ENCODE measurements at places on chromosomes 5 and 9.

GRCh38 chr9:75432386-75432785, 344.1 kb downstream of the OSTF1 start:
- DNase-seq, result no peak

GRCh38 chr5:177334155-177334551, 17.3 kb downstream of the LMAN2 start:
- no peak for DNase-seq

DNA sequence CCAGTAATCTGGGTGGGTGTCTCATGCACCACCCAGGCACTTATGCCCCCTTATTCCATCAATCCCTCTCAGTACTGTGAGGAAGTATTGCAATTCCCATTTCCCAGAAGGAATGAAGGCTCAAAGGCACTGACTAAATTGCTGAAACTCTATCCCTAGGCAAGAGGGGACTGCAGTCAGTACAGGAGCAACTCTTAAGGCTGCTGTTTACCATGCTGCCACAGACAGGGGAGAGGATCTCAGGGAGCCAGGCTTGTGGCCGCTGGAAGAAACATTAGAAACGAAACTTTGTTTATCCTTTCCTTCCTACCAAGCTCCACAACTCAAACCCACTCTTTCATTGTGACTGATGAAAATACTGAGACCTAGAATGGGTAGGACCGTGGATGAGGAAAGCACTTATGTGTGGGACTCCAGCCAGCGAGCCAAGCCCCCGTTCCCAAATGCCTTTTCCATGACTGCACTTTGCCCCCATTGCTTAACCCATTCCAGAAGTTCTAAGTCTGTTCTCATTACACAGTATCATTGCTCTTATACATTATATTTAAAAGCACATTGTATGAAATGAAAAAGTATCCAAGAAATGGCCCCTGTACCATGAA, 54.3 kb downstream of the TLE1 start:
- DNase-seq, result no peak

DNA sequence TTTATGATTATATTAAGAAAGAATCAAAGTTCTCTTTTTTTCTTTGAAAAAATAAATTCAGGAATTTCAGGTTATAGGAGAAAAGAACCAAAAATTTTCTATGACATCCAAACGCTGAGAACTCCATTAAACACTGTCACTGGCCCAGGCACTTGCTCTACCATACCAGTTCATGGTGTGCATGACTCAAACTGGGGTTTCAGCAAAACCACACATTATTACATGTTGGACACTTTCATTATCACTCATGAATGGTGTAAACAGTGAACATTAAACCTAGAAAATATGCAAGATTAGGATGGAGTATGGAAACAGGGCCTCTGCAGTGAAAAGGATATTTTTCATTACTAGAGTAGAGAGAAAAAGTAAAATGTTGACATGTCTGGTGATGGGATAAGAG, 369.9 kb upstream of the FAM174A start:
- no peak for DNase-seq

DNA sequence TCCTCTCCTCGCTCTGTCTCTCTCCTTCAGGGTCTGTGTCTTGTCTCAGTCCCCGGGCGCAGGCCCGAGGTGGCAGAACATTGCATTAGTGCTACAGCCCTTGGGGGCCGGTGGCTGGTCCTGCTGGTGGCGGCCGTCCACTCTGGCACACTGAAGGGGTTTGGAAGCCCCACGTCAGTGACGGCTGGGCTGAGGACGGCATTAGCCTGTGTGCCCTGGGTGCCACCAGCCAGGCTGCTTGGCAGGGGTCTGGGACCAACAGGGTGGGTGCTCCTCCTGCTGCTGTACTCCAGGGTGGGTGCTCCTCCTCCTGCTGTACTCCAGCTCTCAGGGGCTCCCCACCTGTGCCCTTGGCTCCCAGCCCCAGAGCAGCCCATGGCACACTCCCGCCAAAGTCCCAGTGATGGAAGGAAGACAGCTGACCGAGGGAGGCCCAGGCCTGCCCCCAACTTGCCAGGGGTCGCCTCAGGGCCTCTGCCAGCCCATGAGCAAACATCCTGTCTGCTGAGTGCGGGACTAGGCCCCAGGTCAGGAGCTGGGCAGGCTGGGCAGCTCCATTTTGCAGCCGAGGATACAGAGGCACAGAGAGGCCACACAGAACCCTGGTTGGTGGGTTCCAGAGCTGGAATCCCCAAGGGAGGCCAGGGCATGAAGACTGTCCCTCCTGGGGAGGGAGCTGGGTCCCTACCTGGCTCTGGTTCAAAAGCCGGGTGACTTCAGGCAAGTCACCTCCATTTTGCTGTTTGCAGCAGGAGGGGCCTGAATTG, 27.3 kb downstream of the SARDH start:
- DNase-seq, result no peak

- no peak for DNase-seq
Observed at GRCh38 chr5:145937432-145938250, 1.3 kb downstream of the SH3RF2 start.

- no peak for DNase-seq
Observed at GRCh38 chr9:101625876-101626275, 31.1 kb upstream of the PPP3R2 start.

DNA sequence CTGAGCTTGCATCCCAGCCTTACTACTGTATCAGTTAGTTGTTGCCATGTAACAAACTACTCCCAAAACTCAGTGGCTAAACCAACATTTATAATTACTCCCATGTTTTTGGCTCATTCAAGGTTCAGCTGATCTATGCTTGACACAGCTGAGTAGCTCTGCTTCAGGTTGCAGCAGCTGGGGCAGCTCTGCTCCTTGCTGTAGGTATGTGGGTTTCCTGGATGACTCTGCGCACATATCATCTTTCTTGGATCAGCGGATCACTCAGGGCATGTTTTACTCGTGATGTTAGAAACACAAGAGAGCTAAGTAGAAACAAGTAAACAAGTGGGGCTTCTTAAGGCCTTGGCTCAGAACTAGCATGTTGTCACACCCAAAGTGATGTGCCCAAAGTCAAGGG, 15.1 kb downstream of the TEK start:
- DNase-seq, result no peak

DNA sequence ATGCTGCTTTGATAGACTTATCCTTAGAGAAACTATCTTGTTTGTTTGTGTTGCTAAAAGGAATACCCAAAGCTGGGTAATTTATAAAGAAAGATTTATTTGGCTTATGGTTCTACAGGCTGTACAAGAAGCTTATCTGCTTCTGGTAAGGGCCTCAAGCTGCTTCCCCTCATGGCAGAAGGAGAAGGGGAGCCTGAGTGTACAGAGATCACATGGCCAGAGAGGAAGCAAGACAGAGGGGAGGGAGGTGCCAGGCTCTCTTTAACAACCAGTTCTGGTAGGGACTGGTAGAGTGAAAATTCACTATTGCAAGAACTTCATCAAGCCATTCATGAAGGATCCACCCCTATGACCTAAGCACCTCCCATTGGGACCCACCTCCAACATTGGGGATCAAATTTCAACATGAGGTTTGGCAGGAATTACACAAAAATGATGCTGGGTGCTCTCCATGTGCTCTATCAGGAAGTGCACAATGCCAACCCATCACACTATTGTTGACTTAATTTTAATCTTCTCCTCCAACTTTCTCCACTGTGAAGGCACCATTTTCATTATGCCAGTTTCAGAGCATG, 115.1 kb upstream of the SHB start:
- no peak for DNase-seq

GRCh38 chr9:124137009-124137943, 120.5 kb upstream of the NEK6 start:
- DNase-seq, result no peak

DNA sequence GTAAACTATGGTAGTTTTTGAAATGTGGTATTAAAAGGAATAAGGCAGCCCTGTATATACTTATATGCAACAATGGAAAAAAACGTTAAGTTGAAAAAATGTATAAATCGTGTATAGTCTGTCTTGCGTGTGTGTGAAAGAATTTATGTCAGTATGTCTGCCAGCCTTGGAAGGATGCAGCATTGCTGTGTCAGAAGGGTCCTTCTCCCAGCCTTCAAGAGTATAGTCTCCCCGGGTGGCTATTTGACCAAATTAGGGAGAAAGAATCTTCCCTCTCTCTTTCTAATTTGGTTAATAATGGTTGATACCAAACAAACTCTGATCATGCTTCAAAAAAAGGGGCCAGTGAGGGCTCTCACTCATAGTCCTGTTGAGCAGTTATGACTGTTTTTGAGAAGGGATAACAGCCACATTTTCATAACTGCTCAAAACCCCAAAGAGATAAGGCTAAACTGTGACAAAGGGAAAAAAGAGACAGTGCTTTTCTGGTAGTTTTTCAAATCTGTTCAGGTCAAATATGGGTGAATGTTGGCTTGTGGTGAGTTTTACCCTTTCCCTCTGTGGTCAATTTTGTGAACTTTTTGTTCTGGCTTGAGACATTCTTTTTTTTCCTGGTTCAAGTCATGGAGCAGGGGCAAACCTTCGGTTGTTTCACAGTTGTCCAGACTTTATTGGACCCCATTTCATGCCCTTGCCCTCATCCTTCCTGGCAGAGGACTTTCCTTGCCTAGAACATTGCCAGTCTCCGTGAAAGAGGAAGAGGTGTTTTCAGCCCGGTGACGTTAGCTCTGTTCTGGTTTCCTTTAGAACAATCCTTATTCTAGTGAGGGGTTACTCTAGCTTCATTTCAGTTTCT, 21.0 kb downstream of the SNX30 start:
- no peak for DNase-seq

GRCh38 chr5:125137535-125137934, 391.1 kb upstream of the ZNF608 start:
- DNase-seq, result no peak

DNA sequence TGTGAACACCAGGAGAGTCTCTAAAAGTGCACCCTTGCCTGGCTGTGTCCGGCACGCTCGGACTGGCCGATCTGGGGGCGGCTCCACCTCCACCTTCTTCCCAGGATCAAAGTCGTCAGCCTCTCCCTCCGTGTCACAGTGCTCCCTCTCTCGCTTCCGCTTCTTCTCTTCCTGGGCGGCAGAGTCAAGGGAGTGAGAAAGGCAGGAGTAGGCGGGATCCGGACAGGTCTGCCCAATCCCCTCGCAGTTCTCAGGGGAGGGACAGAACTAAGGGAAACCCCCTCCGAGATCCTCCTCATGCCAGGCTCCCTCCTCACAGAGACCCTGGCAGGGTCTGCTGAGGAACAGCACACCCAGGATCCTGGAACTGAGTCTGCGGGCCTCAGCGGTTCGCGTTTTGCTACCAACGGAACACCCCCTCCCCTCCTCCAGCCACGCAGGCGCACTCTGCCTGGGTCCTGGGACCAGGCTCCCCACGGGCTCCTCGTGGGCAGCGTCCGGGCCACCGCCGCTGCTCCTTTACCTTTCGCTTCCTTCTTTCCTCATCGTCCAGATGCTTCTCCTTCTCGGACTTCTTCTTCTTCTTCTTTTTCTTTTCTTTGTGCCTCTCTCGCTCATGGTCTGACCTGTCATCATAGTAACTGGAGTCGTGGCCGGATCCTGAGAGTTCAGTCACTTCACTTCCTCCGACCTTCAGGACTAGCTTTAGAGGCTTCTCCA, 1.3 kb downstream of the BRD9 start:
- no peak for DNase-seq

DNA sequence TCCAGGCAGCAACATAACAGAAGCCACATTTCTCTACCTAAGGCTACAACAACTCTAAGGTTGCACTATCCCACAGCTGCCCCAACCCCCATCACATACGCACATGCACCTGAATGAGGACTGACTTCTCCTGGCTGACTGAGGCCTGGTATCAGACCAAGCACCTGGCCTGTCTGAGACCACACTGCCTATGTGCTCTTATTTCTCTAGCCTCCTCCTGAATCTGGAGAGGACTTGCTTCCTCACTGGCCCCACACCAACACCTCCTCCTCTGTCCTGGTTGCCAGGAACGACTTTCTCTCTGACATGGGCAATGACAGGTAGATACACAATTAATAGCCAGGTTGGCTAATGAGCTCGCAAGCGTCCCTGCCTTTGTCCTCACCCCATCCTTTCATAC, 14.9 kb upstream of the VDAC1 start:
- DNase-seq, result no peak

- DNase-seq, result no peak
Observed at GRCh38 chr9:134988706-134989105, 71.0 kb upstream of the FCN1 start.

- no peak for DNase-seq
Observed at GRCh38 chr5:154117930-154118329, 72.6 kb upstream of the GALNT10 start.

DNA sequence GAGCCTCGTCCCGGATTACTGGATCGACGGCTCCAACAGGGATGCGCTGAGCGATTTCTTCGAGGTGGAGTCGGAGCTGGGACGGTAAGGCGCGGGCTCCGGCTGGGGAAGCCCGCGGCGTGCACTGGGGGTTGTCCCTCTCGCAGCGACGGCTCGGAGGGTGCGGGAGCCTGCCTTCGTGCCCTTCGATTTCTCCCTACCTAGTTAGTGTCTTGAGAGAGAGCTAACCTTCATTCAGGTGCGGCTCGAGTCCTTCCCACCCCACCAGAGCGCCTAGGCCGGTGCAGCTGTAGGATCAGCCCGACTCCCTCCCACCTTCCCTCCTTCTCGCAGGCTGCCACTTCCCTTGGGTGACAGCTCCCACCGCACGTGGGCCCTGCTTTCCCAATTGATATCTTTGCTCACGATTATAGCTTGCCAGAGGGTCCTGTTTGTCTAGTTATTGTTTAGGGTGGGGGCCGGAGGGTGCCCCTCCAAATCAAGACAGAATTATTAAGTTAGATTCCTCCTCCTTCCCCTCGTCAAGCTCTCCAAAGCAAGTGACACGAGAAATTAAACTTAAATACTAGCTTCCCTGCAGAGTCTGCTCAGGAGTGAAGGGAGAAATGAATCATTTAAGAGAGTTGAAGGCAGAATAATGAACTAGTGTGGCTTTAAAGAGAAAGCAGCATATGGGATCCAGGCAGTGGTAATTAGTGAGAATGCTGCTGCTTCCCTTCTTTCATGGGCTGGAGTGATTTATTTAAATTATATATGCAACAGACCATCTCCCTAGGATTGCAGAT, 569 bp downstream of the CAMK4 start:
- DNase-seq, result peak; percentile 21

DNA sequence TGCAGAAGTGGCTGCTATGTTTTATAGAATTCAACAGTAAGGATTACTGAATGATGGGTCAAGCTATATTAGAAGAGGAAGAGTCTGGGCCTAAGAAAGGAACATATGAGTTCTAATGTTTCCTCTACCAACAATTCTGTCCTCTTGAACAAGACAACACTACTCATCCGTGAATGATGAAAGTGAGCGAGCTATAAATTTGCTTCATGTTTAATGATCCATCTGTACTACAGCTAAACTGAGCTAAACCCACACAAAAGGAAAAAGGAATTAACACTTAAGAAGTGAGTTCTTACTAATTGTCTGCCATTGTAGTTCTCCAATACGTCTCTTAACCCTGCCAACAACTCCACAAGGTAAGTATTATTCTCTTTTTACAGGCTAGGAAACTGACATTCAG, 204.4 kb downstream of the GLIS3 start:
- DNase-seq, result no peak

GRCh38 chr5:143192191-143192900, 211.1 kb downstream of the NR3C1 start:
- no peak for DNase-seq
